ENCODE measurements at places on chromosomes 4 and X. TPM values are rescaled to one million over a fixed set of nuclear protein-coding genes. Genes with fewer than 3 reads are reported as not detected.

The PITX2 gene
- not detected for total RNA-seq

The PKD2 gene
- total RNA-seq, result 7.3 TPM

- no peak for ATAC-seq
- no peak overlapping the region for H3K4me3 ChIP-seq
- H3K36me3 ChIP-seq, result no peaks in the 10 kb centered on the region
- peaks cover 32% of the 10 kb centered on the region for H3K27me3 ChIP-seq
- no peak overlapping the region for H3K27ac ChIP-seq
Observed at GRCh38 chr4:3834663-3835521, 68.7 kb downstream of the ADRA2C start.

GRCh38 chr4:163378661-163379060 lies 35.0 kb downstream of the NPY5R start:
- H3K4me3 ChIP-seq, result no peak overlapping the region
- no peaks in the 10 kb centered on the region for H3K4me1 ChIP-seq
- no peaks in the 10 kb centered on the region for H3K36me3 ChIP-seq
- H3K27me3 ChIP-seq, result peaks cover 4% of the 10 kb centered on the region
- ATAC-seq, result no peak

DNA sequence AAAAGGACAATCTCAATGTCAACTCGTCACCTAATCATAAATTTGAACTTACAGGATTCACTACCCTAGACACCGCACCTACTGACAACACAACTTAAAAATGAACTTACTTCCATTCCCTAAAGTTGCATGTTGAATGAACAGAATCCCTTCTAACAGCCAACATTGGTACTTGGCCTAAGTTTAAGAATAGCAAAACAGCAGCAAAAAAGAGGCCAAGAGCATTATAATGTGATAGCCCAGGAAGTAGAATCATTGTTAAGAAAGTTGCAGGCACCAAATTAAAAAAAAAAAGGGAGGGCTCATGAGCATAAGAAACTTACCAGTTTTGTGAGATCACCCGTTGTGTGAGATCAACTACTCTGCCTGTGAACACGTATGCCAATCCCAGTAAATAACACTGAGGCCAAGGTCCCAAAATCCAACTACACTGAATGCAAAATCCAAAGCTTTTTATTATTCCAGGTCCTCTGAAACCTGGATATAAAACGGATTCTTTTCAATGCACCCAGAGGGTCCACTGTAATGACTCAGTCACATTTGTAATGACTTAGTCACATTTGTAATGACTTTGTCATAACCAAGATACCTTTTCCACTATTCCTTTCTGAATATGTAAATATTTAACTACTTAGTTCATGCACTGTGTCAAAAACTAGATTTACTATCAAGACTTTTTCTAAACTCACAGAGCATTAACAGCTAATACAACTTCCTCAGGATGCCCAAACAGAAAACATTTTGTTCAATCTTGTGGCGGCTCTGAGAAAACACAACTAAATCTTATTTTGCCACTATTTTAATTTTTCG lies 6.8 kb downstream of the HNRNPDL start:
- H3K4me1 ChIP-seq, result peaks cover 37% of the 10 kb centered on the region
- no peak overlapping the region for H3K4me3 ChIP-seq
- ATAC-seq, result peak; percentile 82
- H3K27ac ChIP-seq, result peak overlapping the region; percentile 31

DNA sequence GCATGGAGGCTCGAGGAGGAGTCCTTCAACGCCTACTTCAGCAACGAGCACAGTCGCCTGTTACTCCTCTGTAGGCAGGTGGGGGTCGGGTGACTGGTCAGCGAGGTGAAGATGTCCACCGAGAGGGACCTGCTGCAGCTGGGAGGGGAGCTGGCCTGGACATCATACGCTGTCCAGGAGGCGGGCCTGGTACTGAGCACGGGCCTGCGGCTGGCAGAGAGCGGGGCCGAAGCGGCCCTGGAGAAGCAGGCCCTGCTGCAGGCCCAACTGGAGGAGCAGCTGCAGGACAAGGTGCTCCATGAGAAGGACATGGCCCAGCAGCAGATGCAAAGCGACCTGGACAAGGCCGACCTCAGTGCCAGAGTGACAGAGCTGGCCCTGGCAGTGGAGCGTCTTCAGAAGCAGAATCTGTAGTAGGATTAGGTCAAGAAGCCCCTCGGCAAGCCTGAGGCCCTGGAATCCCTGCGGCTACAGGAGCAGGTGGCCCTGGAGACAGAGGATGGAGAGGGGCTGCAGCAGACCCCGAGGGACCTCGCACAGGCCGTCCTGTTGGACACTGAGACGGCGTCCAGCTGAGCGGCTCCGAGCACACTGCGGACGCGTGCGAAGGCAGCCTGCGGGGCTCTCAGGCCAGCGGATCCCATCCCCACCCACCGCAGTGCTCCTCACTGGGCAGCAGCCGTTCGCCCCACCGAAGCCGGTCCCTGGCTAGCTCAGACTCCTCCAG lies 11.9 kb downstream of the SMIM10L2A start:
- ATAC-seq, result no peak
- no peaks in the 10 kb centered on the region for H3K4me1 ChIP-seq
- no peaks in the 10 kb centered on the region for H3K27me3 ChIP-seq
- no peak overlapping the region for H3K27ac ChIP-seq
- H3K36me3 ChIP-seq, result no peaks in the 10 kb centered on the region

DNA sequence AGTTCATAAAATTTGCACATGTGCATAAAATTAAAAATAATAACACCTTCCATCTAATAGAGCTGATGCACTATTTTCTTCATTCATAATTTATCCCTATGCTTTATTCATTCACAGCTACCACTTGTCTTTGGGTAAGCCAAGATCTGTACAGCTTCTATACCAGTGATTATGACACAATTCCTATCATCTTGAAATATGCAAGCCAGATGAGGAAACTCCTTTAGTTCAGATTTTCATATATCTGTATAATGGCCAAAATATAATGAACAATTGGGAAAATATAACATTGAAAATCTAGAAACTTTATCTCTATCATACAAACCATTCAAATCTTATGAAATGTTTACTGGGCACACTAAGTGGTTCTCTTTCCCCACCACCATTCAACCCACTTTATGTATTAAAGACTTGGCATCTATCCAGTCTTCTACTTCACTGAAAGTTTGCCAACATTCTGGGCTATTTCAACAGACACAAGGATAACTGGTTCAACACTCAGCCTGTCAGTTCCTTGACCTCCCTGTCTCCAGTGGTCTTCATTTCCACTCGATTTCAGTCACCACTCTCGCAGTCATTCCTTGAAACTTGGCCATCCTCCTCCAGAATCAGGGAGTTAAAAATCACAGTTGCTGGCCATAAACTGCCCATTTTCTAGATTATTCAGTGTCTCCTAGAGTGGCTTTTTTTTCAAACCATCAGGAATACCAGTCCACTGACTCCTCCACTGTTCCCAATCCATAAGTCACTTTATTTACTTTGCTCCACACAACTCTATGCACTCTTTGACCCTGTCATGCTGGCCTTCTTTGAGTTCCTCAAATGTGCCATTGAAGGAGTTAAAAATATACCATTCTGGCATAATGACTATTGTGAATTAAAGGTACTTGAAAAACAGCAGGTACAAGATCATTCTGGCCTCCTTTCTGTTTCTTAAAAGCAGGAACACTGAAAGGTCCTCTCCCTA lies 85.5 kb downstream of the CAMK2D start:
- H3K4me3 ChIP-seq, result no peak overlapping the region
- no peaks in the 10 kb centered on the region for H3K27me3 ChIP-seq
- no peak for ATAC-seq
- no peak overlapping the region for H3K27ac ChIP-seq

GRCh38 chrX:30713061-30713525 lies 59.9 kb downstream of the GK start:
- peak overlapping the region; percentile 89 for H3K27ac ChIP-seq
- no peaks in the 10 kb centered on the region for H3K27me3 ChIP-seq
- H3K36me3 ChIP-seq, result peaks cover 94% of the 10 kb centered on the region
- H3K4me1 ChIP-seq, result peaks cover 6% of the 10 kb centered on the region

All from activated T-helper 17 cell treated with anti-CD3 and anti-CD28 coated beads, Interleukin-2, amount 50 U/mL, for 72 hours (primary cell).